ENCODE measurements at places on chromosomes 1 and 21.

DNA sequence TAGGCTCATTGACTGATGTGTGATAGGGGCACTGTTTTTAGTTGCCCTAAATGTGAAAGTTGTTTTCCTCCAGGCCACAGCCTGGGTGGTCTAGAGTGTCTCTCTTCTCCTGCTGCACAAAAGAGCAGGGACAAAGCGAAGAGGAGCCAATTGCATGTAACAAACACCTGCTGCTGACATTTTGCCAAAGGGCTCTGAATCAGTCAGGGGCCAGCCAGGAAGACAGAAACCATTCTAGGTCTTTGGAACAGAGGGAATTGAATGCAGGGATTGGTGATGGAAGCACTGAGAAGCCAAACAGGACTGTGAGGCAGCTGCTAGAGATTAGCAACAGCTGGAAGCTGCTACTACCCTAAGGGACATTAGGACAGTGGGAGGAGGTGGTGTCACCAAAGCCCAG lies 185.3 kb upstream of the POU3F1 start:
- DNase-seq, result no peak

GRCh38 chr1:76939050-76939816 lies 72.0 kb downstream of the ST6GALNAC5 start:
- DNase-seq, result no peak

GRCh38 chr1:22916471-22916820 lies 56.2 kb downstream of the LACTBL1 start:
- no peak for DNase-seq

DNA sequence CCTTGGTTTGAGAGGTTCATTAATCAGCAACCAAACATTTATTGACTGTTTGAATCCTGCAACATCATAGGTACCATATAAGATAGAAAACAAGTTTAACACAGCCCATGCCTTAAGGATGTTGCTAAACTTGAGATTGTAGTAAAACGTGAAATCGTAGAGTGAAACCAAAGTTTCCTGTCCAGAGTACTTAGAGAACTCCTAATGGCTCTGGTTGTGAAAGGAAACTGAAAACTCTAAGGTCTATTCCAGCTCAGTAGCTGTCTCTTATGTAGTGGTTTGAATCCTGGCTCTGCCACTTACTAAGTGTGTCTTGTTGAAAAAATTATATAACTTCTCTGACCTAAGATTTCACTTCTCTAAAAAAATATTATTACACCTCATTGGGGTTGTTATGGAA lies 310.9 kb downstream of the NTNG1 start:
- no peak for DNase-seq

DNA sequence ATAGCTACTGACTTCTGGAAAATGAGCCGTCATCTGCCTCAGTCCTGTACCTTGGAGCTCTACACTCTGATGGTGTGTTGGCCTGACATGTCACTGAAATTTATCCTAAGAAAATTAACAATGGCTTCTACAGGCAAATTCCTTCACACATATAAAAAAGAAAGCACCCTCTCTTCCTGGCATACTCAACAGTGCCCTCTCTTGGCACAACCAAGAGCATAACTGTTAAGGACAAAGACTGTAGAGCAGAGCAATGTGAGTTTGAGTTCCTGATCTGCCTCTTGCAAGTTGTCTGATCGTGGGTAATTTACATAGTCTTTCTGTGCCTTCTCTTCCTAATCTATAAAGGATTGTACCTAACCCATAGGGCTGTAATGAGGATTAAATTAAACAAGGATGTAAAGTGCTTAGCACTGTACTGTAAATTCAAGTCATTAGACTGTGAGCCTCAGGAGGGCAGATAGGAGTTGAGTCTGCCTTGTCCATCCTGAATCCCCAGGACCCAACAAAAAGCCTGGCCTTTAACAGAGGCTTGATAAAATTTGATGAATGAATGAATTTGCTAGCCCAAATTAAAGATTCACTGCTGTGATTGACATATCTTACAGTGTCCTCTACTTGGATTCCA lies 83.5 kb downstream of the SYF2 start:
- no peak for DNase-seq

DNA sequence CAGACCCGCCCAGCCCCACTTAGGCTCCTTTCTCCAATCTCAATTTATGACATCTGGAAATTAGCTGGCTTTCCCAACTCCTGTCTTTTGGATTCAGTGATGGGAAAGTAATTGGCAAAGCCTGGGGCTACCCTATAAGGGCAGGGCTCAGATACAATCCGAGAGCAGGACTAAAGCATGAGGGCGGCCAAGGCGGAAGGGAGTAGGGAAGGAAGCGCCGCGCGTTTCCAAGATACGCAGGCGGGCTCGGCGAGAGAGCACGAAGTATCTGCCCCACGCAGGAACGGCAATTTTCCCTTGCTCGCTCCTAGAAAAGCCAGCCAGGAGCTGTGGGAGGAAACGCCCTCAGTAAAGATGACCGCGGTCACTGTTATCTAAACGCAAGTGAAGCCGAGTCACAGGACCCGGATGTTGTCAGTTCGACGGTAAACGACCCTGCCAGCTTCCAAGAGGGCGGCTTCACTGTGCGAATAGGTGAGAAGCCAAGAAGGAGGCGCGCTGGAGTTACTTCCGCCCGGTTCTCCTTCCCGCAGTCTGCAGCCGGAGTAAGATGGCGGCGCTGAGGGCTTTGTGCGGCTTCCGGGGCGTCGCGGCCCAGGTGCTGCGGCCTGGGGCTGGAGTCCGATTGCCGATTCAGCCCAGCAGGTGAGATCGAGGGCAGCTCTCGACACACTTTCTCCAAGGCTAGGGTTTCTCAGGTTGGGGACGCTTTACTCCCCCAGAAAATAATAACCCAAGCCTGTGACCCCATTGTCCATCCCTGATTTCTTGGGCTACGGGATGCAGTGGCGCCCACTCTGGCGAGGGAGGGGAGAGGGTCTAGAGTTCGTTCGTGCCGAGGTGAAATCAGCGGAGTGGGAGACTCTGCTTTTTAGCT lies at the start of gene NDUFS2:
NDUFS2 (plus strand) TSS at position 532 of the 877 bp plus-strand sequence; CDS start at position 551, 19 bp downstream.
- peak; percentile 89 for DNase-seq

- DNase-seq, result no peak
Measured at GRCh38 chr1:50976890-50977574, 7.0 kb downstream of the CDKN2C start.

GRCh38 chr21:29462479-29462878 lies 163.8 kb downstream of the BACH1 start:
- DNase-seq, result no peak

DNA sequence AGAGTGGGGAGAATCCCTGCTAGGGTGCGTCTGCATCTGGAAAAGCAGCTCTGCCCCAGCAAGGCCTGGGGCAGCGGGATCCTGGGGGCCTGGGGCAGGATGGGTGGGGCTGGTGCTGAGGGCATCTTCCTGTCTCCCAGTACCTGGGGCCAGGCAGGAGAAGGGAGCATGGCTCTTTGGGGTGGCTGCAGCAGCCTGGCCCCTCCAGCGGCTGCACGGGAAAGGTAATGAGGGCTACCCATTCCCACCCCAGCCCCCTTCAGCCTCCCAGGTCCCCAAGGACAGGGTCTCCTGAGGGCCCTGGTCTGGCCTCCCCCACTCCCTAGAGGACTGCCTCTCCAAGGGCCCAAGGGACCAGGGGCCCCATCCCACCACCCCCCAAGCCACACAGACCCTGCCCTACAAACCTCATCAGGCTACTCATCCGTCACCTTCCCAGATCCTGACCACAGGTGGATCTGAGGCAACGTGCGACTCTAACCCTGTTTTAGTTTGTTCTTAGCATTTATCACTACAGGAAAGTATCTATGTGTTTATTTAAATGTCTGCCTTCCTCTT lies 910 bp upstream of the ANKRD65 start:
- DNase-seq, result no peak
